Stimulated activated CD8-positive, alpha-beta memory T cell treated with anti-CD3 and anti-CD28 coated beads, Interleukin-15, amount 100 ng/mL, for 24 hours (primary cell): ENCODE measurements at places on chromosomes 1 and 21.

- DNase-seq, result no peak
Measured at GRCh38 chr21:42225042-42225441, 6.1 kb downstream of the ABCG1 start.

GRCh38 chr1:213136190-213136917, 85.3 kb downstream of the RPS6KC1 start:
- no peak for DNase-seq

GRCh38 chr1:4001461-4001860, 101.4 kb upstream of the C1orf174 start:
- no peak for DNase-seq

DNA sequence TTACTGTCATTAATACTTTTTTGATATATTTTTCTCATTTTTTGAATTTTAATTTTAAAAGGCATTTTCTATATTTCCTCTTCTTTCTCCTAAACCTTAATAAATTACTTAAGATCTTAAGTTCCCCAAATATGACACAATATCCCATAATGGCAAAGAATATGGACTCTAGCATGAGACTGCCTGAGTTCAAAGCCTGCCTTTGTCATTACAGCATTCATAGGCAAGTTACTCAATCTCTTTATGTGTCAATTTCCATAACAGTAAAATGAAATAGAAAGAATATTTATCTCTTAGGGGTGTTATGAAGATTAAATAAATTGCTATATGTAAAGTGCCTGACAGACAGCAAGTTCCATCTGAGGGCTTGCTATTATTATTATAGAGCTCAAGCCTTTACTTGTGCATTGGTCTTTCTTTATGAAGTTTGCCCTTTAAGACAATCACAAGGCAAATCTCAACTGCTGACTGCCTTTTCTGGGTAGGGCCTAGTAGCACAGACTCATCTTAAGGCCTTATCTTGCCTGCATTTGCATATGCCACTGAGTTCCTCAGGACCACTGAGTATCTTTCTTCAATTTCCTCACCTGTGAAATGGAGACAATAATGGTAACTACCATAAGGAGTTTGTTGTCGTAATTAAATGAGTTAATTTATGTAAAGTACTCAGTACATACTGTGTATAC, 231.0 kb downstream of the NRIP1 start:
- no peak for DNase-seq

GRCh38 chr1:169472738-169473137, 13.0 kb downstream of the SLC19A2 start:
- no peak for DNase-seq

DNA sequence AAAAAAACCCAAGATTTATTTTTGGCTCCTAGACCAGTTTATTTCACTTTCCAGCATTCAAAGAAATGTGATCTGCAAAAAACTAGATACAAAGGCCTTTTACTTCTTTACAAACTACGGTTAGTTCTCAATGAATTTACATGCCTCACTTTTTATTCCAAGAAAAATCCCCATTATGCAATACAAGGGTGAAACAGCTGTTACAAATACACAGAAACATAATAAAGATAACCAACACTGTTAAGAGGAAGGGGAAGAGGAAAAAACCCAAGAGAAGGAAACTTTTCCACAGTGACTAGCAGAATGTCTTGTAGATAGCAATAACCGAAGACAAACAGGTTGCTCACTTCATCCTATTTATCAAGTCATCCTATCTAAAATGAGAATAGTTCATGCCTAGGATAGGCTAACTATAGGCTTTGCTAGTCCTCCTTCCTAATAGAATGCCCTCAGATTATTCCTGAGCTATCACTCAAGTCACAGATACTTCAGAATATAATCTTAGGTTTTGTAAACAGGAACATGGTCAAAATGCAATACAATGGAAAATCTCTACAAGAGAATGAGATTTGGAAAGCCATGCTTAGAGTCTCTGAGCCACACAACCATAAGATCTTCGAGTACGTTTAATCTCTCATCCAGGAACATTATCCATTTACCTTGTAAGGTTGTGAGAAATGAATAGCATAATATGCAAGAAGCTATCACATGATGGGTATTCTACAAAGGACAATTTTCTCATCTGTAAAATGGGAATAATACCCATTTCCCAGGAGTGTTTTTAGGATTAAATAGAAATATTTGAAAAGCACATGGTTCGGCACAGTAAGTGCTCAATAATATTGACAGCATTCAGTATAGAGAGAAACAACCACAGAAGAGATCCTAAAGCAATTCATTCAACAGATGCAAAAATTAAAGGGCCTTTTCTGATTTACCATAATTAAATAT, 5.4 kb downstream of the PNRC2 start:
- no peak for DNase-seq

GRCh38 chr1:183588827-183589226, 1.4 kb downstream of the NCF2 start:
- no peak for DNase-seq

DNA sequence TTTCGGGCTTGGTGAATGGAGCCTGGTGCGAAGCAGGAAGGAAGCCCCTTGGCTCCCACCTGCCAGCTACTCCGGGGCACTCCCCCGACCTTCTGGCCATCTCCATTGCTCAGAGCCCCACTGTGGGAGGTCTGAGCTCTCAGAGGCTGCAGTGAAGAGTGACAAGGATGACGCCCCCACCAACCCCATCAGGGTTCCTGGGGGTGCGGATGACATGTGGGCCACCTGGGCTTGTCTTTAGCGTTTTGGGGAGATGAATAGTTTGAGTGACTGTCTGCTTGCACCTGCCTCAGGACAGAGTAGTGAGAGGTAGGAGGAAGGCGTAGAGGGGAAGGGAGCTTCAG, 43.2 kb upstream of the LBR start:
- no peak for DNase-seq

- no peak for DNase-seq
Measured at GRCh38 chr1:117336088-117336817, 31.0 kb upstream of the MAN1A2 start.
